ENCODE measurements at places on chromosomes 6 and 20.

- peak; percentile 47 for DNase-seq
Measured at GRCh38 chr20:37347891-37348791, 2.2 kb downstream of the SRC start.

GRCh38 chr20:51366155-51366886 lies 176.2 kb downstream of the NFATC2 start:
- DNase-seq: no peak

DNA sequence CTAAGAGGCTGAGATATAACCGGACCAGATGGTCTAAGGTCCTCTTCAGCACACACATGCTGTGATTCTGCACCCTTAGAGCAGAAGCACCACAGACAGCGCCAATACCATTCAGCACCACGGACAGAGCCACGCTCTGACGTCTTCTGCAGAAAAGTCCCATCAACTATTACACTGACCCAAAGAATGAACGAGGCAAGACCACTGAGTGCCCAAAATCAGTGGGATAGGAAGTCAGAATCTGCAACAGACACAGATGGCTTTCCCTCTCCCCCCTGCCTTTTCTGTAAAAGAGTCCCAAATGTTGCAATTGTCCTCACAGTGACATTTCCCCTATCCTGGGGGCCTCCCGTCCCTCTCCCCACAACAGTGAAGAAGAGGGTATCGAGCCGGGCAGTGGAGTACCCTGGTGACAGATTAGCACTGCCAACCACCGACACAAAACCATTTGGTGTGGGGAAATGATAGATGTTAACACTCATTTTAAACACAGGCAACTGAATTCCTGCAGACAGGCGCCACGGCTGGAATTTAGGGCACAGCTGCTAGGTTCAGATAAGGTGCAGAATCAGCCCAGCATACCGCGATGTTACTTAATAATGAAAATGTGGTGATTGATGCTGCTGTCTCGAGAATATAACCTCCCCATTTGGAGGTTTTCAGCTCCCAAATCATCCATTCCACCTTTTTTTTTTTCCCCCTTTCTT lies 66.6 kb upstream of the CTNNBL1 start:
- no peak for DNase-seq

DNA sequence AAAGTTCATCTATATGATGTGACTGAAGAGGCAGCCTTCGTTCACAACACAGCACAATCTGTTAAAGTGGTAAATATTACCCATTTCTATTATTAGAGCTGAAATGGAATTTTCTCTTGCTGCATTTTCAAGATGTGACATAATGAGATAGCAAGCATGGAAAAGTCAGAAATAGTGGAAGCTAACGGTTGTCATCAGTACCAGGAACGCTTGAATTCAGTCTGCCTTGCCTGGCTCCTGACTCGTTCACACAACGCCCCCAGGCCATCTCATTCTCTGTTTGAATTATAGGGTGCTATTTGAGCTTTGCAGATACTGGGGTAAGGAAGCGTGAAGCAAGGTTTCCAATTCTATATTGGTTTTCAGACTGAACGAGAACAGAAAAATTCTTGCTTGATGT lies 116.5 kb upstream of the MAP3K7 start:
- DNase-seq: no peak

DNA sequence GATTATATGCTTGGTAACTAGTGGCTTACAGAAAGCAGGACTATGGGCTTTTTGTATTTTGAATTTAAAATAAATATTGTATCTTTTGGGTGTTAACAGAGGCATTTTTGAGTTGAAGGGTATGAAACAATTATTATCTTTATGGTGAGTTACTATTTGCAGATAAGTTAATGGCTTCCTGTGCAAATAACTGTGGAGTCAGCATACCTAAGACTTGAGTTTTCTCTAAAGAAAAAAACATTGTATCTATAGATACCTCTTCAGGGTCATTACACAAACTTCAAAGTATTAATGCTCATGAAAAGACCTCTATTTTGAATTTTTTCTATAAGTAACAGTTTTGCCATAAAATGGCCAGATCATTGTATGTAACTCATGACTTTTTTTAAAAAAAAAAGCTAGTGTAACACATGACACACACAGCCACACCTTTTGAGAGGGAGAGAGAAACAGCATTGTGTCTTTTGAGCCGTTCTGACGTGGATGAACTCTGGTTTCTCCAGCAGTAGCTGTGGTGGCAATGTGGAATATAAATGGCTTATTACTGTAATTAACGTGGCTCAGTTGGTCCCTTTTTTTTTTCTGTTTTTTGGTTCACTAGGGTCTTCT lies 36.3 kb downstream of the PLEKHG1 start:
- DNase-seq: no peak

- DNase-seq: no peak
Measured at GRCh38 chr6:170434117-170434820, 118.8 kb downstream of the PSMB1 start.

DNA sequence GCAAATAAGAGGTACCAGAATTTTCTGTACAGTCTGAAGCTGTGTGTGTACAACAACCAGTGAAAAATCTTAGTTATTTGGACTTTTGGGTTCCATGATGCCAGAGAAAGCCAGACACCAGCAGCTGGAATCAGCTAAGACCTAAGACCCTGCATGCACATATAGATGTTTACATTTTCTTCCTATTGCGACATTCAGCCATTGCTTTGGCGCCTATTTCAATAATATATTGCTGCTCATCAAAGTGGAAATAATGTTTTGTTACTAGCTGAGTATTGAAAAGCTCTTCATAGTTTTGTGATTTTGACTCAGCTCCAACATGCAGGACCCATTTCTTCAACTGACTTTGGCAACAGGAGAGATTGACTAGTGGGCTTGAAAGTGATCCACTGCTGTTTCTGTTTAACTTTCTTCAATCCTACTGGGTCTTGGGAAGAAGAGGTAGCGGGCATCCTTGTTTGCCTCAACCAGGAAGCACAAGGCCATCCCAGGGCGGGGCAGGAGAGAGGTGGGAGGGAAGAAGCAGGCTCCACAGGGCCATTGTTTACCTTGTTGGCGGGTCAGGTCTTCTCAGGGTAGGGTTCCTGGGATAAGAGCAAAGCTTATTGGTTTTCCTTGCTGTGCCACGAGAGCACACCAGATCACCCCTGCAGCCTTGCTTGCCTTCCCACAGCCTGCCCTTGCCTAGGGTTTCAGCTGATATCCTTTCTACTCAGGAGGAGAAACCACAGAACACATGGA lies 101.3 kb upstream of the ESR1 start:
- DNase-seq: no peak

GRCh38 chr6:150204705-150205472 lies 62.0 kb downstream of the PPP1R14C start:
- DNase-seq: no peak

DNA sequence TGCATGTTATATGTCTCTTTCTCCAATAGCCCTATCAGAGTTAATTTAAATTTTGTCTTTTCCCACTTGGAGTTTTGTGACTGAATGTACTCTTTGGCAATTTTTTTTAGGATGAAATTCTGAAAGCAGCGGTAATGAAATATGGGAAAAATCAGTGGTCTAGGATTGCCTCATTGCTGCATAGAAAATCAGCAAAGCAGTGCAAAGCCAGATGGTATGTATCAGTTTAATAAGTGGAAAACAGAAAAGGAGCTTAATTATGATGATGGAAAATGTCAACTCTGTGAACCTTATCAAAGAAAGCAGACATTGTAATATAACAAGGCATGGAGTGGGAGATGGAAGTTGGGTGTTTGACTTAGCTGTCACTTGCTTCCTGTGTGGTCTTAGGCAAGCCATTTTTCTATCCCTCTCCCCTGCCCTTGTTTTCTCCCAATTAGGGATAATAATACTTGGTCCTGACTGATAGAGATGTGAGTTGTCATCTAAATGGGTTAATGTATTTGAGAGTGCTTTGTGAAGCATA lies 2.7 kb downstream of the CDC5L start:
- DNase-seq: no peak

GRCh38 chr6:11033825-11034224 lies 10.3 kb downstream of the ELOVL2 start:
- DNase-seq: no peak

DNA sequence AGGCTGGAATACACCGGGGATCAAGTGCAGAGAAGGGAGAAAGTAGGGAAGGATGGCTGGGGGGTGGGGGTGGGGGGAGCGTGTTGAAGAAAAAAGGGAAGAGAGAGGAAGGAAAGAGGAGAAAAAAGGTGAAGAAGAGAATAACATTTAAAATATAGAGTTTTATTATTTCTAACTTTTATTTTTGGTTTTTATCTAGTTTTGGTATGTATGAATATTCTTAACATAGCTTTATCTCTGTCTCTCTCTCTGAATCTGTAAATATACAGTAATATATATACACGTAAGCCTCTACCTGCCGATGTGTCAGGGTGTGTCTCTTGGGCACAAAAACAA lies 30.0 kb downstream of the HLA-F start:
- no peak for DNase-seq

GRCh38 chr20:46199198-46199597 lies 81.1 kb downstream of the CD40 start:
- no peak for DNase-seq

- DNase-seq: no peak
Measured at GRCh38 chr6:153947808-153948447, 91.1 kb upstream of the OPRM1 start.

GRCh38 chr6:110125361-110125760 lies 54.1 kb downstream of the WASF1 start:
- no peak for DNase-seq

DNA sequence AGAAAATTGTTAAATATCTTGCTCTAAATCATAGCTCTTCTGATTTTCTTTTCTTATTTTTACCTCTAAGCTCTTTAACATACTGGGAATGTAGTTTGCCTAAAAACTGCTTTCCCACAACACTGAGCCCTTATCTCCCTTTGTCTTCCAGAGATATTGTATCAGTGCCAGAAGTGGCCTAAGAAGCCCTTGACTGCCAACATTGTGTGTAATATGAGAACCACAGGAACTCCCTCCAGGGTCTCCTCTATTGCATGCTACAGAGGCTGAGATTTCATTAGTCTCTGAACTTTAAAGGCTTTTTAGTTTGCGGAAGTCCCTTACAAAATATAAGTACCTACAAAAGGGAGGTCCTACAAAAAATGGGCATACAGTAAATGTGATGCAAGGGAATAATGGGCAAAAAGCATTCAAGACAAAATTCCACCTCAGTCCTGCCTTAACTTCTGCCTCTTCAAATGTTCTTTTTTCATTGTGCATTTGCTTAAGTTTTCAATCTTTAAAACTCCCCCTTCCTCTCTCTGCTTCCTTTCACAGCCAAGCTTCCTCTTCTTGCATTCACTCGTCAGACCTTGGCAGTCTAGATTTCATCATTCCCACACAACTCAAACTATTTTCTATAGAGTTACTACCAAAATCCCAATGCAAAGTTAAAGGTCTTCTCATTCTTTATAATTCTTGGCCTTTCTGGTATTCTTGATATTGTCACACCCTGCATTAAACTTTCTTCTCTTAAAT lies 76.5 kb downstream of the ADGRG6 start:
- DNase-seq: no peak

GRCh38 chr6:131946992-131947955 lies 3.9 kb downstream of the CCN2 start:
- DNase-seq: no peak

DNA sequence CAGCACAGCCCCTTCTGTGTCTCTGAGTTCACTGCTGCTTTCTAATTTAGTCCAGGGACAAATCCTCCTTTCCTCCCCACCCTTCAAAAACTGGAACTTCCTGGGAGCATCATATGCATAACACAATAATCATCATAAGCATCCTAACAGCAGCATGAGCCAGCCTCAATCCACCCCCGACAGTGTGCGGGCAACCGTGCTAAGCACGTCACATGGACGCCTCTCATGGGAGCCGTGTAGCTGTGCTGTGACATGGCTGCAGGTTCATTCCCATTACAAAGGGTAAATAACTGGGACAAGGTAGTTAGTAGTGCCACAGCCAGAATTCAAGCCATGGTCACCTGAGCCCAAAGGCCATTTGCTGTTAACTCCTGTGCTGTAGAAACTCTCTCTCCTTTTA lies 24.5 kb upstream of the ULBP3 start:
- DNase-seq: no peak

- no peak for DNase-seq
Measured at GRCh38 chr6:32073101-32073500, 34.9 kb downstream of the CYP21A2 start.

GRCh38 chr6:40999569-40999968 lies 39.5 kb downstream of the UNC5CL start:
- DNase-seq: peak; percentile 64

DNA sequence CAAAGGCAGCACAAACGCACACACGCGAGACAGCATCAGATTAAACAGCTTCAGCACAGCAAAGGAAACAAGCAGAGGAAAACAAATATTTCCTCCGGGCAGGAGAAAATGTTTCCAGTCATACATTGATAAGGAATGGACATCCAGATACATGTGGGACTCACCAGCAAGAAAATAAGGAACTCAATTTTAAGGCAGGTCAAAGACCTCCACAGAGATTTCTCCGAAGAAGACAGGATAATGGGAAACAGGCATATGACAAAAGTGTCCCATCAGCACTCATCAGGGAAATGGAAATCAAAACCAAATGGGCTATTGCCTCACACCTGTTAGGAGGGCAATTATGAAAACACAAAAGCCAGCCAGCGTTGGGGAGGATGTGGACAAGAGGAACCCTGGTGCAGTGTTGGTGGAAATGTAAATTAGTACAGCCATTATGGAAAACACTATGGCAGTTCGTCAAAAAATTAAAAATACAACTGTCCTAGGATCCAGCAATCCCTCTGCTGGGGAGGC lies 9.7 kb upstream of the SLCO4A1 start:
- DNase-seq: no peak

Data from Peyer's patch (tissue), 4 donors.